ENCODE measurements at places on chromosomes 3 and 15.

DNA sequence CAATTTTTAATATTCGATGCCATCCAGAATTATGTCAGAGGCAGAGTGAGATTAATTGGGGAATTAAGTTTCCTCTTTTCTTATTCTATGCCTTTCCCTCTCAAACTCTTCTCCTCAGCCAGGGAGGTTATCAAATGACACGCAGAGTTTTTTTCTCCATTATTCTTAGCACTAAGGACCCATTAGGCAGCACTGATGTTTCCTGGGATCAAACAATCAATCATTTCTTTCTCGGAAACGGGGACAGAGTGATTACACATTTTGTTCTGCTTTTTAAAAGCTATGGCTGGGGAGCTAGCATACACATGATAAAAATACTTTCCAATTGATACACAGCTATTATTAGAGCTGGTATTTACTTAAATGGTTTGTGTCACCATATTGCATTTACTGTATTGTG, 35.3 kb upstream of the PSMD6 start:
- no peaks in the 10 kb centered on the region for H3K36me3 ChIP-seq
- DNase-seq = no peak
- H3K27me3 ChIP-seq = no peaks in the 10 kb centered on the region
- no peaks in the 10 kb centered on the region for H3K4me1 ChIP-seq
- H3K4me3 ChIP-seq = no peak overlapping the region
- no peak overlapping the region for H3K27ac ChIP-seq

DNA sequence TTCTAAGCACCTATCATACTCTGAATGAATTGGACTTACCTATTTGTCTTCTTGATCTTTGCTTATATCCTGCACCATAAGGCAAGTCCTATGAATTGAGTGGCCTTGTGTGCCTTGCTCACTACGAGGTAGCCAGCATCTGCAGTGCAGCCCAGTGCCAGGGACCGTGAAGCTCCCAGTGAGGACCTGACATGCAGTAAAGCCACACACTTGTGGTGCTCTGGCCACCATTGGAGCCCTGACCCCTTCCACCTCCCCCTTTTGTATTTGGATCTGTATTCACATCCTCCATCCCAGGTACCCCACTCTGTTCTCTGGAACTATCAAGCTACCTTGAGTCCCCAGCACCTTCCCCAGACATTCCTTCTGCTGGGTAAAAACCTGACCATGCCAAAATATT, 52.1 kb downstream of the BSN start:
- no peak overlapping the region for H3K27ac ChIP-seq
- H3K36me3 ChIP-seq = no peaks in the 10 kb centered on the region
- peaks cover 11% of the 10 kb centered on the region for H3K4me1 ChIP-seq
- H3K4me3 ChIP-seq = no peak overlapping the region

- H3K4me3 ChIP-seq = no peak overlapping the region
- H3K27ac ChIP-seq = no peak overlapping the region
- no peaks in the 10 kb centered on the region for H3K4me1 ChIP-seq
These were observed 52.5 kb upstream of the KCNMB2 start for GRCh38 chr3:178483704-178484103.

GRCh38 chr3:42078677-42079076, 12.5 kb upstream of the TRAK1 start:
- no peaks in the 10 kb centered on the region for H3K36me3 ChIP-seq
- peaks cover 13% of the 10 kb centered on the region for H3K4me1 ChIP-seq
- no peak for DNase-seq
- H3K27ac ChIP-seq = no peak overlapping the region
- no peaks in the 10 kb centered on the region for H3K27me3 ChIP-seq

GRCh38 chr15:34820110-34820509, 24.8 kb upstream of the ACTC1 start:
- no peak overlapping the region for H3K4me3 ChIP-seq
- H3K27me3 ChIP-seq = no peaks in the 10 kb centered on the region
- no peak overlapping the region for H3K27ac ChIP-seq
- no peaks in the 10 kb centered on the region for H3K36me3 ChIP-seq

DNA sequence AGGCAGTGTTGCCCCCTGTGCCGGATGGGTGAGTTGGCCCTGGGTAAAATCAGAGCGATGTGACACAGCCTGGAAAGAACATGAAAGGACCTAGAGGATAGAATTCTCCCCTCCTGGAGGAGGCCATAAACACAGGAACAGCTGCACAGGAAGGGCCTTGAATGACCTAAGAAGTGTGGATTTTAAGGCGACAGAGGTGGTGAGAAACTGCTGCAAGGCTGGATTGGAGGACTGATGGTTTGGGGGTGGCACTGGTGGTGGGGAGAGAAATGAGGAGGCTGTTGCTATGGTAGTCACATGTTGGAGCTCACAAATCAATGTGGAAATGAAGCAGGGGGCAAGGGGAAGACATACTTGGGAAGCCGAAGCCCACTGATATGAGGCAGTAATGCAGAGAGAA, 13.8 kb downstream of the XIRP1 start:
- H3K36me3 ChIP-seq = no peaks in the 10 kb centered on the region
- peaks cover 23% of the 10 kb centered on the region for H3K4me1 ChIP-seq
- H3K27ac ChIP-seq = peak overlapping the region; percentile 78
- DNase-seq = no peak
